ENCODE measurements at places on chromosomes 7 and 10.

GRCh38 chr7:42493436-42494198 lies 256.6 kb upstream of the GLI3 start:
- no peak for DNase-seq

- DNase-seq = no peak
These were observed 57.0 kb upstream of the CC2D2B start for GRCh38 chr10:95850791-95851190.

DNA sequence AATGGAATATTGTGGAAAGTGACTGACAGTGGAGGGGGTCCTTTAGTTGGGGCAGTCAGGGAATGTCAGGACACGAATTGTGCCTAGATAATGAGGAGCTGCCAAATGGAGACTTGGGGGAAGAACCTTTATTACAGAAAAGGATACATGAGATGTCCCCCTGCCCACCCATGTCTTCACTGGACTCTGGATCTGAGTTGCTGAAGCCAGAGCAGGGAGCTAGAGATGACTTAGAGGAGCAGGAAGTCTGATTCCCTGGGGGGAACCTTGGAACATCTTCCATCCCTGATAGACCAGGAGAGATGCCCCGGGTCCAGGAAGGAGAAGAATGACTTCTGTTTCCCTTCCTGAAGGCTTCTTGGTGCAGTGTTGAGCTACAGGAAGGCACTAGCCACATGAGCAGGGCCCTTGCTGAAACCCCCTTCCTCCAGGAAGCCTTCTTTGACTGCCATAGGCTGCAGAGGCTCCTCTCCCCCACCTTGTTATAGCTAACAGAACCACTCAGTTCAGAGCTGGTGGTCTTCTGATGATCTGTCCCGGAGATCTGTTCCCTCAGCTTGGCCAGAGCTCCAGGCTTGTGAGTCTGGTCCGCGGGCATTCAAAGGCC lies 747 bp upstream of the NEURL1 start:
- DNase-seq = no peak

DNA sequence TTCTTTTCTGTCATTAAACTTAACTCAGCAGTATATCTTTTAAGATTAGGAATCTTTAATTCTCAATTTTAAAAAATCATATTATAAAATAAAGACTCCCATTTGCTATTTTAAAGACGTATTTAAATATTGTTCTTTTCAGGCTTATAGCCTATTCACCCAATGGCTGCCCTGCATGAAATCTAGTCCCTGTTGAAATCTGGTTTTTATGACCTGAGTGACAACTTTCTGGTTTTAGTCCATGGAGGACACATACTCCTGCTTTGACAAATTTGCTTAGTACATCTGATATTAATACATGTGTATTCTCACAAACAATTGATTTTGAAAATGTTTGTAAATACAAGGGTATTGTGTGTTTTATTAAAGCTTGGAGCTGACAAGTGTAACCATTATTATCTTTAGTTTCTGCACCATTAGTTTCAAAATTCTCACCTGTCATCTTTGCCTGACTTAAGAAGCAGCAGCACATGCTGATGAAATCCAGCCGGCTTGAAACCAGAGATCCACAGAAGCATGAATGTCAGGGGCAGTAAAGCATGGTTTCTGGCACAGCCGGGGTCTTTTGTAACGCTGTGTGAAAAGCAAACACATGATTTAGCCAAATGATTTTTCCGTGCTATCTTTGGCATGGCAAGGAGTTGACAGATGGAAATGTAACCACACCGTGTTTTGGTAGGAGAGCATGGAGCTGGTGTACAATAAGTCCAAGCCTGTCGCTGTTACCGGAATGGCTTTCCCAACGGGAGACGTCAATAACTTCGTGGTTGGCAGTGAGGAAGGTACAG lies 262.8 kb downstream of the DYNC1I1 start:
- peak; percentile 87 for DNase-seq

- DNase-seq = no peak
These were observed 87.9 kb upstream of the PLXDC2 start for GRCh38 chr10:19728376-19728775.

Data from NCI-H2171 (cell line).